NB4 (cell line): ENCODE measurements at places on chromosomes 2 and 18.

GRCh38 chr2:119224391-119225104 lies 914 bp downstream of the STEAP3 start:
- peak; percentile 33 for DNase-seq

DNA sequence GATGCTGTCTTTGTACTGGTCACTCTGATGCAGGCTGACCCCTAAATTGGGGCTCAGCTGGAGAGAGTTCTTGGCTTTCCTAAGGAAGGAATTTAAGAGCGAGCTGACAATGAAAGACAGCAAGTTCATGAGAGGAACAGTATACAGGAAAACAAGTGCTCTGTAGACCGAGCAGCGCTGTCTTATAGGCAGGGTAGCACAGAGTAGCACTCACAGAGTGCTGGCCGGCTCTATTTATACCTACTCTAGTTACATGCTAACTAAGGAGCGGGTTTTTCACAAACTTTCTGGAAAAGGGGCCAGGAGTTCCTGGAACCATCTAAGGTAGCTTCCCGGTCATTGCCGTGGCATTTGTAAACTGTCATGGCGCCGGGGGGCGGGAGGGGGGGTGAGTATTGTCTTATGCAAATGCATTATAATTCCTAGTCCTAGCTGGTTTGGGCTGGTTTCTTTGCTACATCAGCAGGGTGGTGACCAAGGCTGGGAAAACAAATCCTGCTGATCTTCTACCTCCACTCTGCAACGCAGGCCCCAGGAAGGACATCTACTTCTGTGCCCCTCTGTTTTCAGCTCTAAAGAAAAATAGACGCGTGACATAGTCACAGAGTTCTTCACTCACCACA lies 31.6 kb upstream of the MAP3K20 start:
- no peak for DNase-seq

- DNase-seq, result no peak
These were observed 337.0 kb downstream of the MBD2 start for GRCh38 chr18:53887447-53887846.

GRCh38 chr2:84879584-84880394 lies 1.1 kb downstream of the TRABD2A start:
- DNase-seq, result no peak

- DNase-seq, result no peak
These were observed 210.8 kb upstream of the NABP1 start for GRCh38 chr2:191467113-191467512.

GRCh38 chr18:2657788-2658458 lies 2.4 kb downstream of the SMCHD1 start:
- peak; percentile 79 for DNase-seq

GRCh38 chr2:217147818-217148217 lies 288.0 kb upstream of the TNP1 start:
- DNase-seq, result no peak

- DNase-seq, result no peak
These were observed 31.0 kb downstream of the CFAP36 start for GRCh38 chr2:55550368-55551102.

DNA sequence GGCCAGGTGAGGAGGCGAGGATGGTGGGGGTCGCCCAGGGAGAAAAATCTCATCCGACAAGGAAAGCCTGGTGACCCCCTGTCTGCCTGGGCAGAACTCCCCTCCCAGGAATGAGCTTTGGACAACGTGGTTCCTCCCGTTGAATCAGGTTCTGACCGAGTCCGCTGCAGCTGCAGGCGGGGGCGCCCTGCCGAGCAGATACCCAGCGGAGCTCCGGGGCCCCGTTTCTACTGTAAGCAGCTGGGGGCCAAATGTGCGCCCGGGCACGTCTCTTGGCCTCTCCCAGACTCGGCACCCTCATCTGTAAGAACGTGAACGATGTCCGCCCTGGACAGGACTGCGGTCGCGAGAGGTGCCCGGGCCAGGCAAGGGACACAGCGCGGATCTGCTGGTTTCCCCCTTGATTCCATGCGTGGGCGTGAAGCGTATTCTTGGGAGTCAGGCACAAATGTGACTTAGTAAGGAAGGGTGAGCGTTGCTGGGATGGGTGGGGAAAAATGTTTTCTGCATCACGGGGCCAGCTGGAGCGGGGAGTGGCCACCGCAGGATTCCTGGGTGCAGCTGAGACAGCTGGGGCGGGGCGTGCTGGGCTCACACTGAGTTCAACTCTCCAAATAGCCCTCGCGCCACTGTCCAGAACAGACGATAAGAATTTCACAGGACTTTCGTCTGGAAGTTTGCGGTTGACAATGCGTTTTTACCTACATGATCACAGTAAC lies 20.2 kb upstream of the TUBB6 start:
- no peak for DNase-seq

DNA sequence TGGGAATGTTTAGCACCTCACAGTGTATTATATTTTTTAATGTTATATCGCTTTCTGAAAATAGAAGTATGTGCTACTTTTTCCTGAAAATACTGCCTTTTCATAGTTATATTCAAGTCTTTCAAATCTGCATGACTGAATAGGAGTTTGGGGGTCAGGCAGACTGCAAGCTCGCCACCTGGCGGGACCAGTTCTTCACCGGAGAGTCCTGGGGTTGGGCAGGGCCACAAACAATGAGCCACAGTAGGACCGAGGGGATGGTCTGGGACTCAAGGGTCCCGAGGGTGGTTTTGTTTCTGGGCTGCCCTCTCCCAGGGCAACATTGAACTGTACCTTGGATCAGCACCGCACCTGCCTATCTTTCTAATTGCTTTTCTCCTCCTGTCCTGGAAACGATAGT lies 70.6 kb downstream of the VWA3B start:
- DNase-seq, result no peak

DNA sequence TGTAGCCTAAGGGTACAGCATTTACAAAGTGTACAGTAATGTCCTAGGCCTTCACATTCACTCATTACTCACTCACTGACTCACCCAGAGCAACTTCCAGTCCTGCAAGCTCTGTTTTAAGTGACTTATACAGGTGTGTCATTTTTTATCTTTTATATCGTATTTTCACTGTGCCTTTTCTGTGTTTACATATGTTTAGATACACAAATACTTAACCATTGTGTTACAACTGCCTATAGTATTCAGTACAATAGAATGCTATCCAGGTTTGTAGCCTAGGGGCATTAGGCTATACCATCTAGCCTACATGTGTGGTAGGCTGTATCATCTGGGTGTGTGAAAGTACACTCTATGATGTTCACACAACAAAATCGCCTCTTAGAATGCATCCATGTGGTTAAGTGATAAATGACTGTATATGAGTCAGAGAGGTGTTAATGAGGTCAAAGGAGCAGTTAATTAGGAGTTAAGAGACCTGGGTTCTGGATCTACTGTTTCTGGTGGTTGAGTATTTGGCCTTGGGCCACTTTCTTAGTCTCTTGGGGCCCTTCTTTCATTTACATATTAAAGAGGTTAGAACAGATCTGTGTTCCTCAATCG lies 149.1 kb downstream of the GREB1L start:
- no peak for DNase-seq

DNA sequence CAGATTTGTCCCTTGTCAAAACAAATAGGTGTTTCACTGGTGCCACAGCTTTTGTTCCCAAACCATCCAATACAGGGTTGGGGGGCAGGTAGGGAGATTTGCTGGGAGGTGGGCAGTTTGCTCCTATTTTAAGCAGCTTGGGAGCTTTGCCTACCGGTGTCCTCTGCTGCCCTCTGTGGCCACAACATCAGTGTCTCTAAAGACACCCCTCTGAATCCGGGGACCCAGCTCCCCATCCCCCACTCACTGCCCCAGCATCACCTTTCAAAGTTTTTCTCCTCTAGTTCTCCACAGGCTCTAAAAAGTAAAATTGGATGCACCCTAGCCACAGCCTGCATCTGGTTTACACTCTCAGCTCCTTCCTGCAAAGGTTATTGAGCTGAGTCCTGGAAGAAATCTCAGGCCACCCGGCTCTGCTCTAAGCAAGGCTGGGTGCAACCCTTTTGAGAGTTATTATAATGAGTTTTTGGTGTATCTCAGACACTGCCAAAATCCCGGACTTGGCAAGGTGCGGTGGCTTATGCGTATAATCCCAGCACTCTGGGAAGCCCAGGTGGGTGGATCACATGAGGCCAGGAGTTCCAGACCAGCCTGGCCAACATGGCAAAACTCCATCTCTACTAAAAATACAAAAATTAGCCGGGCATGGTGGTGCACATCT lies 2.9 kb upstream of the EPAS1 start:
- peak; percentile 24 for DNase-seq

DNA sequence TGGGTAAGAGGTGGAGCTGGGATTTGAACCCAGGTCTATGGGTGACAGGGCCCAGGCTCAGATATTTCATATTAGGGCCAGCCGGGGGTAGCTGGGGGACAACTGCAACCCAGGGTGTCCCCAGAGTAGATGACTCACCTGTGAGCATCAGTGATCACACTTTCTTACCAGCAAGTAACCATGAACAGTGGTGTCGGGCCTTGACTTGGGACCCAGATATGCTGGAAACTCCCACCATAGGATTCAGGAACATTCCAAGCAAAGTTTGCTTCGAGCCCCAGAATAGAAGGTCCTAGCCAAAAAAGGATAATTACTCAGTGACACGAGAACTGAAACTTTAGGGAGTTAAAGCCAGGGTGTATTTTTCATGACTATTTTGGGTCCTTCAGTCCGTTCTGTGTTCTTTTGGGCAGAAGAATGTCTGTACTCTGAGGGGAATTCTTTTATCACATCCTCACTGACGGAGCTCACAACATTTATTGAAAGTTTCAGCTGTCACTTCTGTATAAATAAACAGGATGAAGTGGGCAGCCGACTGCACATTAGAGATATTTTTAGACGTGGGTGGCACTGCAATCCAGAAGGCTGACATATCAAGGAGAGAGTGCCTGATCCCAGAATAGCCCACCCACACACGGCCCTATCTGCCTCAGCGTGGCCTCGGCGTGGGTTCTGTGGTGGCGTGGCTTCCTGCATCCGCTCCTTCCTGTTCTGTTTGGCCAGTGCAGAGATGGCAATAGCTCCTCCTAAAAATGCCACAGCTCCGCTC lies 45.6 kb downstream of the RAMP1 start:
- DNase-seq, result peak; percentile 25

DNA sequence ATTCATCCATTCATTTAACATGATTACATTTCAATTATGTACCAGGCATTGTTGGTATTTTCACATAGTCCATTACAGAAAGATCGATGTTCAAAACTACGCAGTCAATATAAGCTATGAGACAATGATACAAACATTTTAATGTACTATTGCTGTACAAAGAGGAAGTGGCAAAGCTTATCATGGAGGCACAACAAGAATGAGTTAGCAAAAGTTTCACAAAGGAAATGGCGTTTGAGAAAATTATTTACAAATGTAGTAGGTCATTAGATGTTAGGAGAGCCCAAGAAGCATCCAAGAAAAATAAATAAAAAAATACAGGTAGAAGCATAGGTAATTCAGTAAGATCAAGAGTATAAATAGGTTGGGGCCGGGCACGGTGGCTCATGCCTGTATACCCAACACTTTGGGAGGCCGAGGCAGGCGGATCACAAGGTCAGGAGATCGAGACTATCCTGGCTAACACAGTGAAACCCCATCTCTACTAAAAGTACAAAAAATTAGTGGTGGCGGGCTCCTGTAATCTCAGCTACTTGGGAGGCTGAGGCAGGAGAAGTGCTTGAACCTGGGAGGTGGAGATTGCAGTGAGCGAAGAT lies 1730.8 kb upstream of the CELF4 start:
- DNase-seq, result peak; percentile 1

DNA sequence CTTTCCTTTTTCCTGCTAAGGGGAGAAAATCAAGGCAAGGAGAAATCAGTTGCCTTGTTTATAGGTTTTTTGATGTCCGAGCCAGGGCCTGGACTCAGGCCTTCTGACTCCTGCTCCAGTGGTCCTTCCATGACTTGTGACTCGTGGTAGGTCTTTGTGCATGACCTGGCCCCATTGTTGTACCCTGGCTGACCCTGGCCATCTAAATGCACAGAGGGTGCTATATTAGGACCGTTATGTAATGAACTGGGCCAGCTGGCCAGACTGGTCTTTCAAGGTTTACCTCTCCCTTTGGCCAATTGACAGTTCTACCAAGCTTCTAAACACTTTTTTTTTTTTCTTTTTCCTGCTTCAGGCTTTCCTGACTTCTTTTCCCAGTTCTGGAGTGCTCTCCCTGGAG lies 81.1 kb downstream of the SETBP1 start:
- no peak for DNase-seq
